ENCODE measurements at places on chromosomes 2 and 18.

DNA sequence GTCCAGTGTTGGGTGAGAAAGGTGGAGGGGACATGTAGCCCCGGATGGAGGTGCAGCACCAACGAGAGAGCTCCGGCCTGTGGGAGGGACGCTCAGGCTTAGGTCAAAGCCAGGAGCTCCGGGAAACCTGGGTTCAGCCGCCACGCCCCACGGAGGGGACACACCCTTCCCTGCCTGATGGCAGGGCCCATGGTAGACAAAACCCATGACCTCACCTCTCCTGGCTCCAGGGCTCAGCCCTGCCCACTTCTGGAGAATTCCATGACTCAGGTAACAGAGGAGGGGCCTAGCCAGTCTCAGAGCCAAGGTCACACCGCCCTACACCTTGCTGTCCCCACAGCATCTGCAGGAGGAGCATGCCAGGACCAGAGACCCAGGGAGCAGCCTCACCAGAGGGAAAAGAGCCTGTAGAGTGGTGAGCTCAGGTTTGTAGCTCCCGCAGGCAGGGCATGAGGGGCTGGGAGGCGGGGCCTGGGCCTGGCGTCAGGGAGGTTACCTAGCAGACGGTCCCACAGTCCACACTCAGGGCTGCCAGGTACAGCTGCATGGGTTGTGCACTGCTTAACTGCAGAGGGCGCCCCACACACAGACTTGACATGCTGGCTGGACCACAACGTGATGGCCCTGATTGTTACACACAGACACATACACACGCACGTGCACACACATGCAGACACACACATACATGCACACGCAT is 70.8 kb upstream of the SMAD7 start:
- peak; percentile 17 for DNase-seq

- DNase-seq: no peak
Observed at GRCh38 chr2:229410264-229410663, 139.2 kb upstream of the PID1 start.

DNA sequence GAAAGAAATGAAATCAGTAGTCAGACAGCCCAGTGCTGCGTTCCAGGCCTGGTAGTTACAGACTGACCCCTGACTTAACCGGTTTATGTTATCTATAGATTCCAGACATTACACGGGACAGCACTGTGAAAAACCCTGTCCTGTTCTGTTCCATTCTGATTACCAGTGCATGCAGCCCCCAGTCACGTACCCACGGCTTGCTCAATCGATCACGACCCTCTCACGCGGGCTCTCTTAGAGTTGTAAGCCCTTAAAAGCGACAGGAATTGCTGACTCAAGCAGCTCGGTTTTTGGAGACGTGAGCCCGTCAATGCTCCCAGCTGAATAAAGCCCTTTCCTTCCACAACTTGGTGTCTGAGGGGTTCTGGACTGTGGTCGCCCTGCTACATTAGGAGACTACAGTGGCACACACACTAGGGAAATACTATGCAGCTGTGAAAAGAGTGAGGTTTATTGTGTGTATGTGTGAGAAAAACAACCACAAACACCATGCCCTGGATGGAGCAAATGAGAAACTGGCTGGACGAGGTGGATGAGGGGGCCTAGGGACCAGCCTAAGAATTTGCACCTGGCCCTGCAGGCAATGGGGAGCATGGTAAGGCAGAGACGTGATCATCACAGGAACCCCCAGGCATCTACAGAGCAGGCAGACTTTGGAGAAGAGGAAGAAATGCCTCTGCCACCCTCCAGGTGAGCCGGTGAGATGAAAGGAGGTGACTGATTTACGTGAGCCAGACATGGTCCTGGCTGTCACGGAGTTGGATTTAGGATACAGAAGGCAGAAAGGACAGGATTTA is 49.1 kb upstream of the SEMA4C start:
- DNase-seq: no peak

GRCh38 chr18:941331-941730 is 36.7 kb downstream of the ADCYAP1 start:
- DNase-seq: no peak

DNA sequence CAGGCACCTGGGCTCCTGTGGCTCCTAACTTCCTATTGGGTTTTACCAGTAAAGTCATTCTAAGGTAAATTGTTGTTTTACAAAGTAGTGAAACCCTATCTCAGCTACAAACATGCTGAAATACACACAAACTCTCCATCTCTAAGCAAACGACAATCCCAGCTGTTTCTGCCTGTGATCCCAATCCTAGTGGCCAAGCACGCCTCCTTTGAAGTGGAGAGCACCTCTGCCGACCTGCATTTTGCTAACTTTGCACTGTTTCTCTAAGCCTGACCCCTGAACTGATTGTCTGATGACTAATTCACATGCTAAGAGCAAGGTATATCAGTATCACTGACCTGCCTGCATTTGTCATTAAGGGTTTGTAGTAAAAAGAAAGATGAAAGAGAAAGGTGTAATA is 124.3 kb downstream of the PAX3 start:
- no peak for DNase-seq

DNA sequence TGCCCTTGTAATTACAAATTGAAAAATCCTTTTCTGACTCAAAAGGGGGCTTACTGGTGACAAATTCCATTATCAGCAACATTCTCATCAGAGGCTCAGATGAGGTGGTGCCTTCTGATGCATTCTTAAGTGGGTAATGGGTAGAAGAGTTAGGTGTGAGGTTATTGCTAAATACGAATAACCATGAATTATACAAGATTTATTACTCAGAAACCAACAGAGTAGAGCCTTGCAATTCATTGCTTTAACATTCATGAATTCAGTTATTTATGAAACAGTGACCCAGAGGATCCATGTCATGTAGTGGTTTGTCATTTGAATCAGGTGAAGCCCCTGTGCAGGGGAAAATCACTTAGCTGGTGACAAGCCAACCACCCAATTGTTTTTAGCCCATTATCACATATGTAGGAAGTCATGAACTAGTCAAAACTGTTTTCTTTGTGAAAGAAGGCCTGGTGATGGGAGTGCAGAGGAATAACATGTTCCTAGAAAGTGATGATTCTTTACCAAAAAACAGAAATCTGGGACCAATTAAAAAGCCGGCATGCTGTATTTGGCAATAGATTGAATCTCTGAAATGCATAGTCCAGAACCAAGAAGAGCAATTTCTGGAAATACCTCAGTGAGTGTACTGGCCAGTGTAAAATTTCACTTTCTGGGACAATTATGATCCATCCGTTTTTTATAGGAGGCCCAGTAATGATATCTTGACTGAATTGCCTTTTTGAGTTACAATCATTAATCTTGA is 70.2 kb downstream of the CRIM1 start:
- DNase-seq: no peak

- no peak for DNase-seq
Observed at GRCh38 chr2:152445791-152446201, 110.8 kb downstream of the FMNL2 start.

DNA sequence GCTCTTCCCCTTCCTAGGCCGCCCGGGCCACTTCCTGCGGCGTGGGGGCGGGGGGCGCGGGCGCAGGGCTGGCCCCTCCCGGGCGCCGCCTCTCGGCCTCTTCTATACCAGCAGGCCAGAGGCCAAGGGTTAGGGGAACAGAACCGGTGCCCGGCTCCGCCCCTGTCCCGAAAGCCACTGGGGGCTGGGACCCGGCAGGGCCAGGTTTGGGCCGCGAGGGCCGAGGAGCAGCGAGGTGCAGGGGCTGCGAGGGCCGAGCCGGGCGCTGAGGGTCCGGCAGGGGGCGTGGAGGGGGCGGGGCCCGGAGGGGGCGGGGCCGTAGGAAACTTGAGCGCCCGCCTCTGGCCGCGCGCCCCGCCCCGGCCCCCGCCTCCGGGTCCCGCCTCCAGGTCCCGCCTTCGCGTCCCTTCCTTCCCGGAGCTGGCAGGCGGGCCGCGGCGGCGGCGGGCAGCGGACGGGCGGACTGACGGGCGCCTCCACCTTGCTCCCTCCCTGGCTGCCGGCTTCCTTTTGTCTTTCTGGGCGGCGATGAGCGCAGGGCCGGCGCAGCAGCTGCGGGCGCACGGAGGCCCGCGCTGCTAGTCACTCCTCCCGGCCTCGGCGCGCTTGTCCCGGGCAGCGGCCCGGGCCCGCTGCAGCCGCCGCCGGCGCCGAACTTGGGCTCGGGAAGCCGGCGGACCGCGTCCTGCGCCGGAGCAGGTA is at the start of gene HPCAL1:
Gene HPCAL1, plus strand, starts transcription at position 426 of the 702 bp plus-strand sequence. CDS start 116,854 bp downstream, outside the sequence.
- peak; percentile 73 for DNase-seq

DNA sequence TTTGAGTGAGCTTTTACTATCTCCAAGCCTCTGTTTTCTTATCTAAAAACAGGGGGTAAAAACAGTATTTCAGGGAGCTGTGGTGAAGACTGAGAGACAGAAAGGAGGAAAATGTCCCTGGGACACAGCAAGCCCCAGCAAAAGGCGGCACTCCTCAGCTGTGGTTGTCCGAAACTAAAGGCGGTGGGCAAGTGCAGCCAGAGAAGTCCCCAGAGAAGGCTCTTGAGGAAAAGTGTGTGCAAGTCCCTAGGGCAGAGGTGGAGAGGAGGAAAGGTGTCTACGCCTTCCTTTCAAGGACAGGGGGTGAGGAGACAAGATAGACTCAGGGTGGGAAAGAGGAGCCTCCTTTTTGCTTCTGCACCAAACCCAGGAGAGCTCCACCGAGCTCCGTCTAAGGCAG is 45.5 kb downstream of the CYP27C1 start:
- DNase-seq: no peak

DNA sequence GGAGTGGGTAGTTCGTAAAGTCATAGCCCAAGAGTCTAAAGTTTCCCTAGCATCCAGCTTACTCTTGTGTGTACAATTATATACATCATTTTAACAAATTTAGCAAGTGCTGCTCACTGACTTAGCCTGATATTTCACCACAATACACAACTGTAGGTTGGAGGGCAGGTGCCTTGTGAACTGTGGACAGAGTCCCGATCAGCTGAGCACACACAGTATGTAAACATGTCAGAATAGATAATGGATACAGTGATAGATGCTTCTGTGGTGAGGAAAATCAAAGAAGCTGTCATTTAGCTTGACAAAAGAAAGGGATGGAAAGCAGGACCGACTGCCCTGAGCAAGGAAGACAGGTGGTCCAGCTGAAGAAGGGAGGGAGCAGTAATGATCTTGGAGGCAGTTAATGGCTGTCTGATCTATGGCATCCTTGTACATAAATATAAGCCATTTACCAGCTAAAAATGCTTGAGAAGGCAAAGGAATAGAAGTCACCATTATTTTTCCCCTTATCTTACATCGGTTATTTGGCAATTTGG is 372.8 kb upstream of the UBE2E3 start:
- DNase-seq: no peak

DNA sequence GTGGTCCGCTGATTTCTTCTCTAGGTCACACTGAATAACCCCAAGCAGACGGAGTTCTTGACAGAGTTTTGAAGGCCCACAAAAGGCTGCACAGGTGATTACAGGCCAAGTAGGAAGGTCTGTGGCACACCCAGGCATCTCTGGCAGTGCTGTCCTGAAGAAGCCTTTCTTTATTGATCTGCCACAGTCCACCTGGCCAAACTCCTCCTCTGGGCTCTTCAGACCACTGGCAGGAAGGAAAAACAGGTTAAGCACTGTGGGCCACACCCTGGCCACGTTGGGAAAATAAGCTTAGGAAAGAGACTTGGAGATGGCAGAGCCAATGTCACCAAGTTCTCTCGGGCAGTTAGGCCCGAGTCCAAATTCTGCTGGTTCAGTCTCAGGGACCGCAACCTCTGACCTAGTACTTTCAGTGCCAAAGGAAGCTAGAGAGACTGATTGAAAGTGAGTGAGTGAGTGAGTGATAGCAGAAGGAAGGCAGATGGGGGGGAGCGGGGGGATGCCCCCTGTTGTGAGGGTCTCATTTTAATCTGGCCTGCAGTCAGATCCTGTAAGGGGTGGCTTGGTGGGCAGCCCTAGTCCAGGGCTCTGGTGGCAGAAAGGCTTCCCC is 102.9 kb downstream of the TGFA start:
- DNase-seq: no peak

- DNase-seq: no peak
Observed at GRCh38 chr2:176427549-176427948, 158.3 kb downstream of the MTX2 start.

GRCh38 chr18:45291621-45292615 is 323.4 kb upstream of the SLC14A2 start:
- DNase-seq: no peak

DNA sequence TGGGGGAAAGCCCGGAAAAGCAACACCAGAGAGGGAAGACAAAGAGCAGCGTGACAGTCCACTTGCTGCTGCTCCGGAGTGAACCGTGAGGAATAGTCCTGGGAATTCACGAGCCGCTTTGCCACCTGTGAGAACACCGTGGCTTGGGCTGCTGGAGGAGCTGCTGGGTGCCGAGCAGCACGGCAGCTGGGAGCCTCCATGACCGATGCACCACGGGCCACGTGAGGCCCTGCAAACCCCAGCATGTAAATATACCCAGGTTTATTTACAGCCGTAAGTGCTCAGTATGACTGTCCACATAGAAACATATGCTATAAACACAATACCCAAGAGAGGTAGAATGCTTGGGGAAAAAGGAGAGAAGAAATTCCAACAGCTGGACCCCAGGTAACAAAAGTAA is 65.1 kb downstream of the SMIM21 start:
- DNase-seq: no peak

DNA sequence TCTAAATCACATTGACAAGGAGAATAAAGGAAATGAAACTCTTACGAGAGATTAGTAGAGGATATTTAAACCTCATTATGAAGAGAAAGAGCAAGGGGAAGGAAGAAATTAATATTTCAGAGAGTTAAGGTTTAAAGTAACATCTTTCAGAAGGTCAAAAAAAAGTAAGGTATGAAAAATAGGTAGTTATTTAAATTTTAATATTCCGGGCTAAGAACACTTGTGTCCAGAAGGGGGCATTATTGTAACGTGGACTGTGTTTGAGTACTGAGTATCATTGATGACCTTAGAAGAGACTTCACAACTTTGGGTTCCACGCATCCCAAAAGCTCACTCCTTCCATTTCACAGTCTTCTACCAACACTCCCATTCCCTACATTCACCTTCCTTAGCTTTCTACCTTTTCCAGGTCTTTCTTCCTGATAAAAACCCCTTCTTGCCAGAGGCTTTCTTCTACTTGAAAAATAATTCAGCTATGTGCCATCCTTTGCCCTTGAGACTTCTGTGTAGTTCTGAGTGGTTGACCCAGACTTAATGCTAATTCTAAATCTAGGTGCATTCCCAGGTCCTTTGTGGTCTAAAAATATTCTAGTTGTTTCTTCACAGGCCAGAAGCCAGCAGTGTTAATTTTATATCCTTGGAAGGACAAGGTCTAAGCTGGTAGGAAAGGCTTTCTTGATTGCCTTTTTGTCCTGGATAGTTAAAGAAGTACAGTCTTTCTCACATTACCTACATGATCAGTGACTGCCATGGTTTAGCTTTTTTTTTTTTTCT is 16.5 kb downstream of the DYNC1I2 start:
- DNase-seq: no peak

DNA sequence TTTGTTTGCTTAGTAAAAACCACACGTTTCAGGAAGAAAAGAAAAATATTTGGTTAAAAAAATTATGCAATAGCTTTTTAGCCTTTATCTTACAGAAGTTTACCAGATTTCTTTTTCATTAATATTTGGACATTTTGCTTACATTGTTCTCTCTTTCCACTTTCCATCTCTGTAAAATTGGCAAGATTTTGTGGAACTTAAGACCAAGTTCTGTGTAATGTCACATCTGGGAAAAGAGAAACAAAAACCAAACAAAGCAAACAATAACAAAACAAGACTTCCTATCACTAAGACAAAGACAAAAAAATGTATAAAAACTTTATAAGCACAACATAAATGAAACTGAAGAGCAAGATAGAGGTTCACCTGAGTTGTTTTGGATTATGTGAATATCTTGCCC is 1392.1 kb upstream of the CELF4 start:
- DNase-seq: no peak

All from stimulated activated CD4-positive, alpha-beta T cell treated with anti-CD3 and anti-CD28 coated beads, Interleukin-15, amount 100 ng/mL, for 1 hour (primary cell).